ENCODE measurements at places on chromosomes 12 and 14.
A peak's percentile ranks its signal among the peaks of the same experiment; 100 is the strongest.

DNA sequence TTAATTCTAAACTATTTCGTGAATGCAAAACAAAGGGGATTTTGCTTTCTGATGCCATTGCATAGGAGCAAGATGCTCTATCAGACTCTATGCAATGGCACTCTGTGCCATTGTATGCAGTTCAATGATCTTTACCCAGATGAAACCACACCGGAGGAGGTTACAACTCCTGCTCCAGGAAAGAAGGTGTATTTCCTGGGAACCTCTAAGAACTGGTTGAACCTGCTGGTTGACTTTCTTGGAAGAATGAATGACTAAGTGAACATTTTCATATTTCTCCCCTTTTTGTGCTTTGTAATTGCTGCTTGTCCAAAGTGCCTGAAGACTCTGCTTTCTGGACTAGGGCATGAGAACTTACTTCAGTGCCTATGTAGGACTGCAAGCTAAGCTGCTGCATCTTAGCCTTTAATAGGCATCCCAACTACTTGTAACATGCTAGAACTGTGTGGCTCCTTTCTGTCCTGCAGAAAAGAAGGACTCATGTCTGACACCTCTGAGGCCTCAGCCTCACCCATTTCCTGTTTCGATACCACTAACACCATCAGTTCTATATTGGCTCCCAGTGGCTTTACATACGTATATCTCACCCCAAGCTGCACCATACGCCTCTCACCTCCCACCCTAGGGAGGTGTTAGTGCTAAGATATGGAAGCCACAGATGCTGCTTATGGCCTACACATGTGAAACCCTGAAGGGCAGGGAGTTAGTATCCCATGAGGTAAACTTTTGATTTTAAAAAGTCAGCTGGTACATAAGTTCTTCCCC lies 193.5 kb upstream of the CNOT2 start:
- no peak for DNase-seq

DNA sequence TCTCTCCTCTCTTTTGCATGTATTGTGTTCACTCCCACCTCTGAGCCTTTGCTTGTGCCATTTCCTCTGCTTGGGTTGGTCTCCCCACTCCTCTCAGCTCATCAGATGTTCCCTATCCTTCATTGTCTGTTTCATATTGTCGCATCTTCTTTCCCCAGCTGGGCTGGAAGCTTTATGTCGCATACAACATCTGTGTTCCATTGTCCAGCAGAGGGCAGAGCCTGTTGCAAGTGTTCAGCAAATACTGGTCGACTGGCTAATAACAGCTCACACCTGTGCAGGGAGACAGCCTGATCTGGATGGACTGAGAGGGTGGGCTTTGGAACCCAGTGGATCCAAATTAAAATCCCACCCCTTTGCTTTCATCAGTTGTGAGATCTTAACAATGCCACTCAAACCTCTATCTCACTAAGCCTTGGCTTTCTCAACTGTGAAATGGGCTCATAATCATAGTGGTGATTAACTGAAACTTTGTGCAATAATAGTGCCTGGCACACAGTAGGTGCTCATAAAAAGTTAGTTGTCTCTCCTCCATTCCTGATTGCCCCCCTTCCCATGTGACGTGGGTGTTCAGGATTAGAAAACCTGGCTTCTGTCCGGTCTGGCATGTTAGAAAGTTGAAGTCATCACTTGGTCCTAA lies 75.8 kb downstream of the RIN3 start:
- no peak for DNase-seq

- DNase-seq, result no peak
These were observed 127.3 kb upstream of the CCND2 start for GRCh38 chr12:4145990-4146859.

GRCh38 chr12:1797991-1798640 lies 22.2 kb upstream of the LRTM2 start:
- DNase-seq, result no peak

- peak; percentile 24 for DNase-seq
These were observed at the start of gene SYNJ2BP for GRCh38 chr14:70416725-70417349. Gene SYNJ2BP, minus strand, starts transcription at chr14:70417090. Its CDS starts 127 bp downstream, at chr14:70416963.

DNA sequence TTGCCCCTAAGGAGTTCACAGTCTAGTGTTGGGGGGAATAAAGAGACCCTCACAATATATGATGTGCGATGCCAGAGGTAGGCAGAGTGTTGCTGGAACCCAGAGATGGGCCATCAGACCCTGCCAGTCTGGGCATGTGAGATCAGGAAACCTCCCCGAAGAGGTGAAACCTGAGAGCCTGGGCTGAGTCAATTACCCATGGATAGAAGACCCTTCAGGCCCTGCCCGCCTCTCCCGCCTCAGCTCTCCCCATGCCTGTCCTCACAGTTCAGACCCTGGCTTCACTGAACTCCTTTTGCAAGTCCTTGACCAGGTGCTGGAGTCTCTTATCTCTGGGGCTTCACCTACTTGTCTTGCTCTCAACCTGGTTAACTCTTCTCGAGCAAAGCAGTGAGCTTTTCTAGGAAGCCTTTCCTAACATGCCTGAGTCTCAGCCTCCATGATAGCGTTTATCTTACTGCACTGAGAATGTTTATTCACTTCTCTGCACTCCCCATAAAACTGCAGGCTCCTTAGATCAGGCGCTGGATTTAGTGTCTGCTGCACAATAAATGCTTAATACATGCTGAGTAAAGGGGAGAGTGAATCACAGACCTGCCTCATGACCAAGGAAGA lies 19.6 kb downstream of the ALDH1L2 start:
- DNase-seq, result no peak

DNA sequence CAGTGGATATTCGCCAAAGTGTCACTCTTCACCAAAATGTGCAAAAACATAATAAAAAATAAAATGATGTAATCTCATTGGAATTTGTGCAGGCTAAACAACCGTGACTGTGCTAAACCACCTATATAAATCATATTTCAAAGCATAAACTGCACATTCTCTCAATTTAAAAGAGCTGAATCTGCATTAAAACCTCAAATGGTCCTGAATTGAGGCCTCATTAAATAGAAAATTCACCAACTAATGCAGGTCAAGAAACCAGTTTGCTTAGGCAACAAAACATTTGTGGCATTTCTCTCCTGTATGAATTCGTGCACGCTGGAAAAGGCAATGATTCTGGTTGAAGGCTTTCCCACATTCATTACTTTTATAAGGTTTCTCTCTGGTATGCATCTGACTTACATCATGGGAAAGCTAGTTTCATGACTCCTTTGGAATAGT lies 80.1 kb upstream of the IFNG-AS1 start:
- DNase-seq, result no peak

DNA sequence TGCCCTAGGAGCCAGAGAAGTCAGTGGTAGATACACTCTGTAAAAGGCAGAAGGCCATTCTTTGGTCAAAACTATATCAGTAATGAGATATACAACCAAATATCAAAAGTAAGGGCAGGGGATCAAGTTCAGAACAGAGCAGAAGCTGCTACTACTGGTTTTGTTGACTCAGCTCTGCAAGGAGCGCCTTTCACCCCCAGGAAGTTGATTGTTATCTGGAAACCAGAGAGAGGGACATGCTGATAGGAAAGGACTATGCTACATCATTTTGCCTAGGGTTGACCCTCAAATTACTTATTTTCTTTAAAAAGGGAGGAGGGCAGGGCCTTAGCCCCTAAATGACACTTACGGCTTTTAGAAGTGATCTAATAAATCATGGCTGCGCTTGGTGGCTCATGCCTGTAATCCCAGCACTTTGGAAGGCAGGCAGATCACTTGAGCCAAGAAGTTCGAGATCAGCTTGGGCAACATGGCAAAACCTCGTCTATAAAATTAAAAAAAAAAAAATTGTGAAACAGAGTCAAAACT lies 194.0 kb downstream of the KLHL28 start:
- no peak for DNase-seq

GRCh38 chr14:103699261-103699661 lies 16.0 kb downstream of the XRCC3 start:
- no peak for DNase-seq

DNA sequence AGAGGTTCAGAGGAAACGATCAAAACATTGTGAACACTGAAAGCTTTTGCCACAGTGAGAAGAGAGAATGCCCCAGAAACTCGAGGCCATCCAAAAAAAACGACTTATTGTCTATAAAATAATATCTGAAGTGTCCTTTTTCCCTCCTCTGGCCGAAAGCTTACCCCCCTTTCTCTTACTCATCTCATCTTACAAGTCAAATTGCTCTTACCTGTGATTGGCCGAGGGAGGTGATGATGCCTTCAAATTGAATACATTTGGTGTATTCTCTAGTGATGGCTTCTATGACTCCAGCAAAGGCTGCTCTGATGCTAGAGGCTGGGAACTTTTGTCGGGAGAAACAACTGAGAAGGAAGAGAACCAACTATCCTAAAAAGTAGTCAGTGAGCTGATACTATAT lies 90.7 kb downstream of the PTCSC3 start:
- DNase-seq, result no peak

DNA sequence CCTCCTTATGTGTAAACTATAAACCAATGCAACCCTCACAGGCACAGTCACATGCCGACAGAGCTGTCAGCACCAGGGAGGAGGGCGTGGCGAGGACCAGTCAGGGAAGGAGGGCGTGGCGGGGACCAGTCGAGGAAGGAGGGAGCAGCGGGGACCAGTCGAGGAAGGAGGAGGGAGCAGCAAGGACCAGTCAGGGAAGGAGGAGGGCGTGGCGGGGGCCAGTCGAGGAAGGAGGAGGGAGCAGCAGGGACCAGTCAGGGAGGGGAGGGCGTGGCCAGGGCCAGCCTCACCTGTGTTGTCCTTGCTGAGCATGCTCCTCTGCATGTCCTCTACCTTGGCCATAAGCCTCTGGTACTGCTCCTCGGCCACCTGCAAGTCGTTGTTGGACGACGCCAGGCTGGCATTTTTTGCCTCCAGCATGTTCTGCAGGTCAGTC lies 24.2 kb downstream of the GOLGA3 start:
- DNase-seq, result no peak

- no peak for DNase-seq
These were observed 15.5 kb downstream of the COX14 start for GRCh38 chr12:50127546-50127945.

DNA sequence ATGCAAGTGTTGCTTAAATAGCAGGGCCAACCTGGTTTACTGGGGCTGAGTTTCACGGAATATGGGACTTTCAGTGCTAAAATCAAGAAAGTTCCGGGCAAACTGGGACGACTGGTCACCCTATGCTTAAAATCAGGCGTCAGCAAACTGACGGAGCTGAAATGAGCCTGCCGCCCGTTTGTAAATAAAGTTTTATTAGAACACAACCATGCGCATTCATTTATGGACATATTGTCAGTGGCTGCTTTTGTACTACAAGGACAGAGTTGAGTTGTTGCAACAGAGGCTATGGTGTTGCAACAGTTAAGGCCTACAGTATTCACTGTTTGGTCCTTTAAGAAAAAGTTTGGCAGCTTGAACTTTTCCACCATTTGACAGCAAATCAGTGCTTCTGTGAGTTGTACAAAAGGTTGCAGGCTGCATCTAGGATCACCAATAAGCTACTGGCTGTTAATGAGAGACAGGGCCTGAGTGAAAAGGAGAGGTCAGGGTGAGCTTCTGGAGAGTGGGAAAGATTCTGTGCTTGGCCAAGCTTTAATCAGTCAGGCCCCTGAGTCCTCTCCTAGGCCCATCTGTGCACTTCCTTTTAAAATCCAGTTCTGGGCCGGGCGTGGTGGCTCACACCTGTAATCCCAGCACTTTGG lies 13.3 kb downstream of the SELPLG start:
- DNase-seq, result no peak

DNA sequence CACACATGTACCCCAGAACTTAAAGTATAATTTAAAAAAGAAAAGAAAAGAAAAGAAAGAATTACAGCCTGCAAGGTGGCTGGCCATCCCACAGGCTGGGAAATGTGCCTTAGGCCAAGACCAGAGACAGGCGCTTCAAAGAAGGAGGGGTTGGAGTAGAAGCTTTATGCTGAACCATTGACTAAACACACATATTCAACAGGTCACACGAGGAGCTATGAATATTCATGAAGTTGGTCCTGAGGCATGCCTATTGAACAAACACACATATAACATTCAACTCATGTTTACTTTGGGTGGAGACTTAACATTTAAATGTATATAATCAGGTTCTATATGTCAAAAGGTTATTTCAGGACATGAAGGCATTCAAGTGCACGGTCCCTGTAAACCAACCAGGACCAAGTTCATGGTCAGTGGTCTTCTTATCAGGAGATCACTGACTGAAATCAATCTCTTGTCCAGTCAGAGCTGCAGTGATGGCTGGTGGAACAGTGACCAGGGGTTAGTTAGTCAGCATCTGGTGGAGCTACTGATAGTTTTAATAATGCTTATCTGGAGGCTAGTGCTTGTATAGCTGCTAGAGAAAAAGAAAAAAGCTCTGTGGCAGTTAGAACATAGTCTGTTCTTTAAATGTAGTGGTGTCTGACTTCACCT lies 35.6 kb upstream of the ITPR2 start:
- no peak for DNase-seq

- no peak for DNase-seq
These were observed 29.5 kb downstream of the TSPAN8 start for GRCh38 chr12:71128191-71128788.
